ENCODE measurements at places on chromosomes 4 and X.
A peak's percentile ranks its signal among the peaks of the same experiment; 100 is the strongest.

- peak; percentile 0 for DNase-seq
- no peaks in the 10 kb centered on the region for H3K27me3 ChIP-seq
- H3K4me3 ChIP-seq, result no peak overlapping the region
- no peaks in the 10 kb centered on the region for H3K4me1 ChIP-seq
- H3K27ac ChIP-seq, result no peak overlapping the region
These were observed 196.3 kb upstream of the MAB21L2 start for GRCh38 chr4:150385606-150386005.

DNA sequence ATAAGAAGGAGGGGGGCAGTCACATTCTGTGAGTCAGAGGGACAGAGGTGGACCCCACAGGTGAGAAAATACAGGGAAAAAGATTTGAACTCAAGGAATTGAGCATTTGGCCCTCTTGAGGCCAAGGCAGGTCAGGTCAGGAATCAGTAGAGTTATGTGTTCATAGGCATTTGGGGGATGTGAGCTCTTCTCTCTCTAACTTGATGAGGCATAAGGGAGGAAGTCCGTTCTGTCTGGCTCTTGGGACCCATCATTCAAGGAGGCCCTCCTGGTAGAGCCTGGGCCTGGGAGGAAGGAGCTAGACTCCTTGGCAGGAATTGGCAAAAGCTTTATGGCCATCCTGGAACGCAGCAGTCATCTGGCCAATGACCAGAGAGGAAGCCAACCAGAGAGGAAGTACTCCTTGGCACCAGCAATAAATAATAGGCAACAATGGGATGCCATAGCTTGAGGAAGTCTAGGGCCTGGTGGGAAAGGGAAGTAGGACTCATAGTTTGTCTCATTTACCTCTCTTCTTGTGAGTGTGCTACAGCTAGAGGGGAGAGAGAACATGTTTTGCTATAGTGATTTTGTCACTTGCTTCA lies 53.0 kb downstream of the MSN start:
- no peaks in the 10 kb centered on the region for H3K36me3 ChIP-seq
- H3K4me3 ChIP-seq, result no peak overlapping the region
- no peak for DNase-seq

GRCh38 chrX:74613370-74614092 lies 893 bp downstream of the RLIM start:
- peaks cover 21% of the 10 kb centered on the region for H3K4me1 ChIP-seq
- H3K36me3 ChIP-seq, result no peaks in the 10 kb centered on the region
- peak overlapping the region; percentile 56 for H3K4me3 ChIP-seq

- H3K4me1 ChIP-seq, result no peaks in the 10 kb centered on the region
- H3K36me3 ChIP-seq, result no peaks in the 10 kb centered on the region
- no peak for DNase-seq
- H3K27ac ChIP-seq, result no peak overlapping the region
- H3K27me3 ChIP-seq, result no peaks in the 10 kb centered on the region
- no peak overlapping the region for H3K4me3 ChIP-seq
These were observed 174.9 kb upstream of the SMARCAD1 start for GRCh38 chr4:94032754-94033153.

DNA sequence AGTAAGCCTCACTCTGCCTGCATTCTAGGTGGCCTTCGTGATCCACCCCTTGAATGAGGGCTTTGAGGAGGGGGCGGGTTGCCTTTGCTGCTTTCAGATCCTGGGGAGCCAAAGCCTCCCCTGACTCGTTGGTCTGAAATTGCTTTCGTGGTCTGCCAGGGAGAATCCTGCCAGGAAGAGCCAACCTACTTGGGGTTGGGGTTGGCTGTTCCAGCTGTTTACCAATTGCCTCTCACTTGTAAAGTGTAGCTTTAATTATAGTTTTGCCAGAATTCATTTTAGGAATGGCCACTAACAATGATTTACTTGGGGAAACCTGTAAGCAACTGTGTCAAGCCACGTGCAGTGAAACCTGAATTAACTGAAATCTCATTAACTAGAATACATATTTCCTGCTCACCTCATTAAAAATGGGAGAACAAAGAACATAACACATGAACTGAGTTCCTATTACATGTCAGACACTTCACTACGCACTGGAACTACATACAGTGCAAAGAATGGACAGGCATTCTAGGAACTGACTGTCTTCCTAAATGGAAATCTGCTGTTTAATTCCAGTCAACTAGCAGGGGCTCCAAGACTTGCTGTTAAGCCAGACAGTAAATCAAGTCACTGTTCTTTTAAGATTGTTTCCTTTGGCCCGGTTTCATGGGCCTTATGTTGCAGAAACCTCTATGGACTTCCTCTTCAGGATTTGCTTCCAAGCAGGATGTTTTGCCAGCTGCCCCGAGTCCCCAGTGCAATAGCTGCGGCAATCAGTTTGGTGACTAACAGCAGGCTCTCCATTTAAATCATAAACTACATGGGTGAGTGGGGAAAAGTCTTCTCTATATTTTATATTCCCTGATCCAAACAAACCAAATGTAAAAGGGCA lies 16.4 kb upstream of the NKRF start:
- H3K4me3 ChIP-seq, result no peak overlapping the region
- no peaks in the 10 kb centered on the region for H3K27me3 ChIP-seq
- no peak overlapping the region for H3K27ac ChIP-seq
- no peaks in the 10 kb centered on the region for H3K4me1 ChIP-seq
- H3K36me3 ChIP-seq, result no peaks in the 10 kb centered on the region

- no peak overlapping the region for H3K27ac ChIP-seq
- DNase-seq, result no peak
- H3K4me1 ChIP-seq, result no peaks in the 10 kb centered on the region
- no peak overlapping the region for H3K4me3 ChIP-seq
- H3K27me3 ChIP-seq, result no peaks in the 10 kb centered on the region
These were observed 39.1 kb downstream of the PDGFRA start for GRCh38 chr4:54268151-54268550.

- H3K36me3 ChIP-seq, result peaks cover 39% of the 10 kb centered on the region
- H3K4me1 ChIP-seq, result peaks cover 23% of the 10 kb centered on the region
- peak; percentile 51 for DNase-seq
- H3K27ac ChIP-seq, result peak overlapping the region; percentile 99
These were observed 5.6 kb downstream of the FLNA start for GRCh38 chrX:154368630-154369448.

DNA sequence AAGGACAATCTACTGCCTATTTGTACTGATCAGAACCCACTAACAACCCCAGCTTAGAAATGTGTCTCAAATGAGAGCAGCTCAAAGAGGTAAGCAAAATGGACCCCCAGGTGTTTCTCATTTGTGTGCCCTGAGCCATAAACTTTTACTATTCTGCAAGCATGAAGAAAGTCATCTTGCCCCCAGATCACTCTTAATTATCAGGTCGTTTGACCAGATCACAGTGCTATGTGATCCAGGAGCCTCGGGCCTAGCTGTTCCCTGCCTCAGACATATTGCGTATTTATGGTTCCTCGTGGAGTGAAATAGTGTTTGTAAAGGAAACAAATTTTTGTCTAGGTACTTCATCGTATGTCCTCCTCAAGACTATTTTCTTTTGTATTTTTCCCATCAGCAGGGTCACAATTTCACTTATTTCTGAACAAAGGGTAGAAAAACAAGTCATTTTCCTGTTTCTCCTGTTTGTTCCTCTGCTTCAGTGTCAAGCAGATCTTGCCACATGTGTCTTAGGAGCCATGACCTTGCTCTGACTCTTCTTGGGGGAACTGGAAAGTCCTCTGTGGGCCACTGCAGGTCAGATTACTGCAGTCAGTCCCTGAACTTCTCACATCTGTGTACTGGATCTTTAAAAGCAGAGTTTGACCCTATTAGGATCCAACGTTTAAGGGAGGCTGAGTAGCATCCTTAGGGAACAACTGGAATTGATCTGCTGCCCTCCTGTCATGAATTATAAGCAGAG lies 194.9 kb downstream of the PALLD start:
- H3K4me3 ChIP-seq, result no peak overlapping the region
- no peaks in the 10 kb centered on the region for H3K27me3 ChIP-seq
- no peaks in the 10 kb centered on the region for H3K4me1 ChIP-seq
- H3K36me3 ChIP-seq, result no peaks in the 10 kb centered on the region
- no peak overlapping the region for H3K27ac ChIP-seq

DNA sequence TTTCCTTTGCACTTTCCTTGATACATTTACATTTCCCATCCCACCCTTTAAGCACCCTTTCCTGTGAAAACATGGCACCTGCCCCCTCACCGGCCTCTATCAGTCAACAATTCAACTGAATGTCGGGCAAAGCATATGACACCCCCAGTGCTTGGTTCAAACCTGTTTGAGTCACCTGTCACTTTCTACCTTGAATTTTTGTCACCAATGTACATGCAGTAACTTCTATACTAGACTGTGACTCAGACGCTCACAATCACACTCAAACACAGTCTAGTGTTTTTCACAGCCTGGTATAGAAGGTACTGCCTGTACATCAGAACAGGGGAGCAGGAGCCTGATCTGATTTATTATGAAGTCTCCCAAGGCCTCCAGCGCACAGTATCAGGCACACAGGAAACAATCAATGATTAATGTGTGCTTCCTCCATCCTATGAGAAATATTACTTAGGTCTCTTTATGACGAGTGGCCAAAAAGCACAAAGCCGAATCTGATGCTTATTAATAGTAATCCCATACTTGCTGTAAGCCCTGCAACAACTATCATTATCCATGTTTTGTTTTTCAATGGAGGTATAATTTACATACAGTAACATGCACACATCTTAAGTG lies 49.2 kb upstream of the FAM9C start:
- no peaks in the 10 kb centered on the region for H3K36me3 ChIP-seq
- peak overlapping the region; percentile 29 for H3K27ac ChIP-seq
- DNase-seq, result no peak
- no peaks in the 10 kb centered on the region for H3K4me1 ChIP-seq
- H3K27me3 ChIP-seq, result no peaks in the 10 kb centered on the region

- H3K27me3 ChIP-seq, result no peaks in the 10 kb centered on the region
- no peak overlapping the region for H3K27ac ChIP-seq
- no peak for DNase-seq
These were observed 40.8 kb downstream of the VSIG4 start for GRCh38 chrX:65999029-65999562.

DNA sequence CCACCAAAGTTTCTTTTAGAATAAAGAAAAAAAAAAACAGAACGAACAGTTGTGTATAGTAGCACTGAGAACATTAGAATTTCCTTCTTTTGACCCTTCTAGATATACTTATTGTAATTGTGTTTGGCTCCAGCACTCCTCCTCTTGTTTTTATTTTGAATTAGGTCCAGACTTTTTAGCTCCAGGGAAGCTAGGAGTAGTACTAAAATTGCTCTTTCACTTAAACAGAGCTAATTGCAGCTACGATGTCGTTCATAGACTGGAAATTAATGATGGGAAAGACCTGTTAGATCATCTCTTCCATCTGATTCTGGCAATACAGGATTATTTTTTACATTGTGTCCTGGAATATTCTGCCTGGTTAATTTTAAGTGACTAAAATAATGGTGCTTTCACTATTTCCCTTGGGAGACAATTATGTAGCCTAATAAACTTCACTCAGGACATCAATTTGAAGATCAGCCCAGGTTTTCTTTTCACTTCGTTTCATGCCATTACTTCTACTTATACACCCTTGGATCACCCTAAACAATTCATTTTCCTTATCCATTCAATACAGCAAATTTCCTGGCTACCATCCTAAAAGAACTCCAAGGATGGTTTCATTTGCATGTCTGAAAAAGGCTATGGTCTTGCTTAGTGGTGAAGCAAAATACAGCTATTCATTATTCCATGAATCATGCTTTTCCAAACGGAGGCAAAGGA lies 480.8 kb upstream of the TECRL start:
- H3K27me3 ChIP-seq, result no peaks in the 10 kb centered on the region
- no peak overlapping the region for H3K27ac ChIP-seq
- no peak for DNase-seq

GRCh38 chrX:13646154-13646549 lies 6.8 kb upstream of the TCEANC start:
- no peaks in the 10 kb centered on the region for H3K27me3 ChIP-seq
- peaks cover 12% of the 10 kb centered on the region for H3K4me1 ChIP-seq
- H3K27ac ChIP-seq, result no peak overlapping the region
- no peak overlapping the region for H3K4me3 ChIP-seq
- DNase-seq, result no peak
- H3K36me3 ChIP-seq, result no peaks in the 10 kb centered on the region

DNA sequence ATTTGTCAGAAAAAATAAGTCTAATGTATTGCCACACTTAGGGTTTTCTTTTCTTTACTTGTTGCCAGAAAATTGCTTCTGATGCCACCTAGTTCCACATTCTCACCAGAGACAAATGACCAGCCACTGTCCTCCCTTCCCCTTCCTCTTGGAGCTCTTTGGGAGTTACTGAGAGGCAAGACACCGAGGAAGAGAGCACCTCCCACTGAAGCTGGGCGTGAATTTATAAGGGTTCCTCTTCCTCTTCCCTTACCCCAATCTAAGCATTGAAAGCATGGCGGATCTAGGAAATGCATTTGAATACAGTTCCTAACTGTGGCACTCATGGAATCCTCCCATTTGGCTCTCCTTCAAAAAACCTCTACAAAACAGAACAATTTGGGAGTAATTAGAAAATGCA lies 30.0 kb downstream of the ANXA3 start:
- H3K27ac ChIP-seq, result no peak overlapping the region
- DNase-seq, result no peak

DNA sequence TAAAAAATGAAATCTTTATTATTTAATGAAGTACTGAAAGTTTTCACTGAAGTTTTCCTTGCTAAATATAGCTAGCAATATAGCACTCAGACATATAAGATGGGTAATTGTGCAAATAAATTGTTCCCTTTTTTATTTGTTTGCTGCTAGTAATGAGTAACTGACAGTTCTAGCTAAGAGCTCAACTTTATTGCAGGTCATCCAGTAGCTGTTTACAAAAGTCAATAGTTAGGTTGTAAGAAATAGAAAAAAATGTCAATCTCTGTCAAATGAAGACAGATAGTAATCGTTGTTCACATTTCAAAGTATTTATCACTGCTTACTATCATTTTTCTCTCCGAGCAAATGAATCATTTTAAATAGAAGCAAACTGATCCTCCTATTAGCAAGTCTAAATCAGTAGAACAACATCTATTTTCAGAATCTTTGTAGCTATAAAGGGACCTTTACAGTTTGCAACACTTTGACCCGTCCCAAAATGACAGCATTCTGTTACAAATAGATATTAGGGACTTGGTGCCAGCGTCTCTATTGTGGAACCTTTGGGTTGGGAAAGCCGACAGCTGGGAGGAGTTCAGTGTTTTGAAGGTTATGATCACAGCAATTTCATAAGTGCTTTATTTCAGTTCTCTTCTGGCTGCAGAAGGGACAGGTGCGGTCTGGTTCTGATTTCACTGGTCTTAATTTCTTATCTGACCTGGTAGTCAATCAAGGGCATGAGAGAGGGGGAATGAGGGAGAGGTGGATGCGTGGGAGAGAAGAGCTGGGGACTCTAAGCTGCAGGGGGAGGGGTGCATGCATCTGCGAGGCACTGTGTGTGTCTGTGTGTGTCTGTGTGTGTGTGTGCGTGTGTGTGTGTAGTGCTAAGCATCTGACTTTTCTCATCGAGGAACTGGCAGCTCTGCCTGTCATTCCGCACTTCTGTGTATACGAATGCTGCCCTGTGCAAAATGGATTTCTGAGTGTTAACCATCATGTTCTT lies 227.9 kb upstream of the PITX2 start:
- no peaks in the 10 kb centered on the region for H3K27me3 ChIP-seq
- no peaks in the 10 kb centered on the region for H3K36me3 ChIP-seq
- no peak for DNase-seq
- no peak overlapping the region for H3K27ac ChIP-seq
